OCI-LY7 (cell line): ENCODE measurements at places on chromosomes 3 and 15.
A peak's percentile ranks its signal among the peaks of the same experiment; 100 is the strongest.

GRCh38 chr3:18393906-18394305, 31.2 kb downstream of the SATB1 start:
- DNase-seq: no peak

GRCh38 chr3:165768680-165769079, 68.5 kb downstream of the BCHE start:
- DNase-seq: no peak

DNA sequence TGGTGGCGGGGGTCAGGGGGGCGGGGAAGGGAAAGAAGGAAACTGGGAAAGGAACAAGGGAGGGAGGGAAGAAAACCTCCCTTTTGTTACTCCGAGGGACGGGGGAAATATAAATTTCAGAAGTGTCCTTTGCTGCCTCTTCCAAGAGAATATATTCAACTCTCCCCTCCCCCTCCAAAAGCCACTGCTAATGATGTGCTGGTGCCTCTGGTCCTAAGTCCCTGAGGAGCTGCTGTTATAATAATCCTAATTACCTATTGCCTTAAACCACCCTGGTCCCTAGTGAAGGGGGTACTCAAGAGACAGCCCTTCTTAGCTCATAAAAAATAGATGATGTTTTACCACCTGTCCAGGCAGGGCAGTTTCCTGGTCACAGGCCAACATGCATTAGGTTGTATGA, 118.3 kb upstream of the TRIM42 start:
- no peak for DNase-seq

DNA sequence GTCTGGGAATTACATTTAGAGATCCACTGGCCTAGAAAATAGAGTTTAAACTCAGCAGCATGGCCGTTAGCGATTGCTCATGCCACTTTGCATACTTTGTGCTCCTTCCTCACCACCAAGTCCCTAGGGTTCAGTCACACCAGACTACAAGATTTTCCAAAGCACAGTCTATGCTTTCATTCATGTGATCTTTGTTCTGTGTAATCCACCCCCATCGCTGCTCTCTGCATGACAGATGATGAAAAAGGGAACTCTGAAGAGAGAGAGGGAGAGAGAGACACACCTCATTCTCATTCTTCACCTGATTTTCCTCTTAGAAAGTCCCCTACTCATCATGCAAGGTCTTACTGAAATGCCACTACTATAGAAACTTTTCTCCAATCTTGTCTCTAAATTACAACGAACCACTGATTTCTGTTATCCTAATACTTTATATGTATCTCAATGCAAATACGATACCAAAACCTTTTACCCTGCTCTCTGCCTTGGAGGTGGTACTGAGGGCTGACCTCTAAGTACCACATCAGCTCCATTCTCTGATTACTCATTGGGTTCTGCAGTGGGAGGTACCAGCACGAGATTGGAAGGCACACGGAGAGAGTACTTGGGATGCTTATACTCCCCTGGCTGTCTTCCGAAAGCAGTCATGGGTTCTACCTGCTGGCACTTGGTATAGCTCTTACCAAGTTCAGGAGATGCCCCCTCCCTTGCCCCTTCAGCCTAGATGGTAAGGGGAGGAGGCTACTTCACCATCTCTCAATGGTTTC, 1.1 kb upstream of the PARP15 start:
- peak; percentile 96 for DNase-seq

DNA sequence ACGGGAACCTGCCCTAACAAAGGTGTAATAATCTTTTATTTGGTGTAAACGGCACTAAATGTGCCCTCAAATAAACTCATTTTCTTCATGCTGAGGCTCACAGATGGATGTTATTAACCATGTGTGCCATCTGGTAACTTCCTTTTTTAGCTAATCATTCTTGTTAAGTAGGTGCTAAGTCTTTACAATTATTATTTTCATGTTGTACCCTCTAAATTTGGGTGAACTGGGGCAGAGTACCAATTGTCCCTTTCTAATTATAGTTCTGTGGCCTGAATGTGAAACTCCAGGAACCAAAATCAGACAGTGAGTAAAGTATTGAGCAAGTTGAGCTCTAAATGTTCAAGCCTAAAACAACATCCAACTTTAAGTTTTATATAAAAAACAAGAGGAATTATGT, 220.7 kb upstream of the CADM2 start:
- no peak for DNase-seq

- DNase-seq: no peak
These were observed 4.6 kb downstream of the FBXL22 start for GRCh38 chr15:63601704-63602185.

DNA sequence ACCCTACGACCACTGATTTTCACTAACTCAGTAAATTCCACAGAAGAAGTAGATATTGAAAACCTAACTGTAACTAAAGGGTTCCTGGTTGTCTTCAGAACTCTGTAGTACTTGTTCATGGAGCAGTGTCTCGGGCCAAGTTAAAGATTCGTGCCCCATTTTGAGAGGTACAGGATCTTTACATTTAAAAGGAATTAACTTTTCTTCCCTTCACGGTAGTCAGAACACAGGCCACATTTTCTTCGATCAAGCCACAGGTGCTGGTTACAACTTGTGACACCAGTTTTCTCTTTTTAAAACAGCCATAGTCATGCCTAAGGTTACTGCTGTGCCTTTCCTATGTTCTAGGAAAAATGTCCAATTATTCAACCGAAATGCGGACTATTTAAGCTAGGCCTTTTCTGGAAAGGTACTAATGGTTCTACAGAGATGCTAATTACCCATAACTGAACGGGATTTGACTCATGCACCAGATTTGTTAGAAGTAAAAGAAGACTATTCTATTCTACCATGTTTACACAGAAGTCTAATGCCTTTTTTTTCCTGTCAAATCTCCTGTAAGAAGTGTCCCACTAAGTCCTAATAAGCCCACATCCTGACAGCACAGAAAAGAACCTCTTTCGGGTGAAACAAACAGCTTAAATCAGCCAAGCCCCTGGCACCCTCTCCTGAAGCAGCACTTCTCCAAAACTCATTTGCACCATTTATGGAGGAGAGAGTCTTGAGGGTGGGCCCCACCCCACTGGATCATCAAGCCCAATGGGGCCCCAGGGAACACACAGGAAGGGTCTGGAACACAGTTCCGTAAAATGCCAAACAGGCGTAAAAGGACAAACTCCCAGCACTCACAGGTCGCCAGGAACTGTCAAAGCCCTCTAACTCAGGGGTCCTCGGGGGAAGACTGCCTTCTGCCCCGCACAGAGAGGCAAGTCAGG, 1.9 kb downstream of the LRIG1 start:
- DNase-seq: peak; percentile 52
